ENCODE measurements at places on chromosomes 7 and 10.

DNA sequence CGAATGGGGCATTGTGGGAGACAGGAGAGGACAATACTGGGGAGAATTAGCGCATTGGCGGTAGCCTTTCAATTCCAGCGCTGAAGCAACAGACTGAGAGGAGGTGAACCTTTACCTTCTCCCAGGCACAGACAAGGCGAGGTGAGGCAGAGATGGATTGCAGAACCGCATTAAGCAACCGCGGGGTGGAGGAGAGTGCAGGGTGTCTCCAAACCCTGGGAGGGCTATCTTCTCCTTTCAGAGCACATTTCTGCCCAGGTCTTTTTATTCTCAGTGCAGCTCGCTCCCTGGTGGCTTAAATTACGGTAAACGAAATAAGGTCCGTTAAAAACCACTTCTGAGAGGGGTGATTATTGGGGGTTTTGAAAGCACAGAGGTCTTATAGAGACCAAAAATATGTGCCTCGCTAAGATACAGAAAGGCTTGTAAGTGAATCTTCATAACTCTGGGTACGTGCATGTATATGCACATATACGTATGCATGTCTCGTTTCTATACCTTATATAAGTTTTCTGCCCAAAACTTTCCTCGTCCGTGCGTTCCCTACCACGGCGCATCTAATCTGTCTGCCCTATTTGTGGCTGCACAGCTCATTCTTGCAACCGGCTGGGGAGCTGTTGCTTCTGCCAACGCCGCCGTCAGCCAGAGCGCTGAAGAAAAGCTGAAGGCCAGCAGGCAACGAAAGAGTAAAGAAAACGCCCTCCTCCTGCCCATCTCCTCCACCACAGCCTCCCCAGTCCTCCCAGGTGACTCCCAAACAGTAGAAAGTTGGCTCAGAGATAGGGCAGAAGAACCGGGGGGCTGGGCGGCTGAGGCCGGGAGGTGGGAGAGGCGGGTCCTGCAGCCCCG is 895 bp upstream of the ZNF804B start:
- peak; percentile 46 for DNase-seq

GRCh38 chr10:131830446-131831130 is 70.2 kb upstream of the PPP2R2D start:
- DNase-seq, result no peak

DNA sequence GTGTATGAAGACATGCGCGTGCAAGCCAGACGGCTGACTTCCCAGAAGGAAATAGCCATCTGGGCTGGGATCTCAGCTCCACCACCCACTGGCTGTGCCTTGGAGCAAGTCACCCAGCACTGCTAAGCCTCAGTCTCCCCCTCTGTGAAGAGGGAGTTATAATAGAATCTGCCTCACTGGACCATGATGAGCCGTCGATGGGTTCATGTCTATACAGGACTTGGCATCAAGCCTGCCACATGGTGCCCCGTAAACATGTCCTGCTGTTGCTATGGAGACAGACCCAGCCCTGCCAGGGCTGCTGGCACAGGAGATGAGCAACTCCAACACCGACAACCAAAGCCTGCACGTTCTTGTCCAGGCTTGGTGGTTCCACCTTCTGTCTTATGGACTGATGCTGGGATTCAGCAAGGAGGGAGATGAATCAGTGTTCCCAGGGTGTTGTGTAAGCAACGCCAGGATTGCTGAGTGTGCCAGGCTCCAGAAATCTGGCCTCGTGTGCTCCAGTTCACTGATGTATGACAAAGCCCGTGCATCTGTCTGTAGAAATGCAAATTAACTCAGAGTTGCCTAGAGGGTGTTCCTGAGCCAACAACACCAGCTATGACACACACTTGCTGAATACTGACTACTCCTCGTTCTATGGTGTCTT is 5.6 kb downstream of the GPR15LG start:
- no peak for DNase-seq

DNA sequence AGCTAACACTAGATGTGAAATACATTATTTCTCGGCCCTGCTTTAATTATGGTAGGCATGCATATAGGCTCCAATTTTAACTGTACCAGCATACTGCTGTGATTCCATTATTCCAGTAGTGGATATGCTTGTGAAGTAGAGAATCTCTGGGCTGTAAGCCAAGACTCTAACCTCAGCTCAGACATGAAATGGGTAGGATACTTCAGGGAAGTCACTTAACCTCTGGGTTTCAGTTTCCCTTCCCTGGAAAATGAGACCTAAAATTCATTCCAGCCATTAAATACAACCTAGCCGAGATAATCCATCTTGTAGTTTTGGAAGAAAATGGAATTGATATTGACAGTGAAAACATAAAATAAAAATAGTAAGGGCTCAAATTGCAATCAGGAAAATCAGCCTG is 59.6 kb upstream of the TRIL start:
- no peak for DNase-seq

DNA sequence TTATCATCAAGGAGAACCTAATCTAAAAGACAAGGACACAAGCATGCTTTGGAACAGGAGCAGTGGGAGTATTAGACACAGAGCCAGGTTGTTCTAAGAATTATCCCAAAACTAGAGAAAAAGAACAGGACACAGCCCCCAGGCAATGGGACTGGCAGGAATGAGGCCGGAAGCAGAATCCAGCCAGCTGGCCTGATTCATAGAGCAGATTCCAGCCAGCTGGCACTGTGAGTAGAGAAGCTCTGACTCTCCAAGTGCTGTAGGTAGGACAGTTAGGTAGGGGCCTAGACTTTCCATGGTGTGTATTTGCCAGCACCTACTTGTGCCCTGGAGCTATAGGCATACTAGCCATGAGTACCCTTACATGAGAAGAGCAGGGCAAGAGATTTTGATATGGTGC is 13.3 kb upstream of the RAB18 start:
- no peak for DNase-seq

GRCh38 chr10:129932751-129933433 is 31.2 kb downstream of the EBF3 start:
- DNase-seq, result no peak

GRCh38 chr7:32066441-32066840 is 3.8 kb downstream of the PDE1C start:
- DNase-seq, result no peak

GRCh38 chr7:70143075-70144044 is 545.1 kb downstream of the AUTS2 start:
- DNase-seq, result peak; percentile 21

- DNase-seq, result no peak
These were observed 33.4 kb downstream of the PDGFA start for GRCh38 chr7:486216-486743.

DNA sequence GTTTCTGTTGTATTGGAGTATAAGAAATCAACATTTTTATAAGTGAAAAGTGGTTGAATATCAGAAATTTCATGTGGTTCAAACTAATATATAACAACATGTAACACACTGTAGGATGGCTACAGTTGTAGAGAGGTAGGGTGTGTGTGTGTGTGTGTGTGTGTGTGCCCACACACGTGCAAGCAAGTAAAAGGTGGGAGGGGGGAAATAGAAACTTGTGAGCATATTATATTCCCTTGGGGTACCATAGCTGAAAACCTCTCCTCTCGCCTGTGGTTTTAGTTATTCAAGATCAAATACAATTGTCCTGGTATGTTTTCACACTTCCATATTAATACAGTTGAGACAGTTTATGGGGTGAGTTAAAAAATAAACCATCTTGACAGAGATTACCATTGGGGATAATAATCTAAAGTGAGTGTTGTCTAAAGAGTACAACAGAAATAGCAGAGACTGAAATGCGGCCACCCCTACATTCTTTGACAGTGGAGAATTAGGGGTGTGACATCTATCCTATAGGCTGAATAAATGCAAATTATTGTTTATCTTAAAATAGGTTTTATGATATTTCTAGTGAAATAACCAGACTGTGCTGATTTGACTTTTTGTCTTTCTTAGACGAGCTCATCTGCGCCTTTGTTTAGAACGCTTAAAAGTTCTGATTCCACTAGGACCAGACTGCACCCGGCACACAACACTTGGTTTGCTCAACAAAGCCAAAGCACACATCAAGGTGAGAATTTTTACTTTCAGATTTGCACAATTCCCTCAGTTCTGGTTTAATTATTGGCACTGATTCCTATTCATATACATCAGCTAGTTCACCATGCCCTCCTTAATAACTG is 25.9 kb downstream of the SMNDC1 start:
- DNase-seq, result no peak

DNA sequence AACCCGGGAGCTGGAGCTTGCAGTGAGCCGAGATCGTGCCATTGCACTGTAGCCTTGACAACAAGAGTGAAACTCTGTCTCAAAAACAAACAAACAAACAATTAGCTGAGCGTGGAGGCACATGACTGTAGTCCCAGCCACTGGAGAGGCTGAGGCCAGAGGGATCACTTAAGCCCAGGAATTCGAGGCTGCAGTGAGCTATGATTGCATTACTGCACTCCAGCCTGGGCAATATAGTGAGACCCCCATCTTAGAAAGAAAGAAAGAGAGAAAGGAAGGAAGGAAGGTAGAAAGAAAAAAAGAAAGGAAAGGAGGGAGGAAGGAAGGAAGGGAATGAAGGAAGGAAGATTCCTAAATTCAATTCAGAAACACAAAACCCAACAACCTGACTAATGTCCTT is 141.3 kb upstream of the TNRC18 start:
- DNase-seq, result no peak

GRCh38 chr7:69426705-69427104 is 171.6 kb upstream of the AUTS2 start:
- DNase-seq, result no peak

- DNase-seq, result no peak
These were observed 1120.6 kb downstream of the SORCS1 start for GRCh38 chr10:106043863-106044262.

- DNase-seq, result no peak
These were observed 266.5 kb upstream of the HGF start for GRCh38 chr7:82036146-82036886.

DNA sequence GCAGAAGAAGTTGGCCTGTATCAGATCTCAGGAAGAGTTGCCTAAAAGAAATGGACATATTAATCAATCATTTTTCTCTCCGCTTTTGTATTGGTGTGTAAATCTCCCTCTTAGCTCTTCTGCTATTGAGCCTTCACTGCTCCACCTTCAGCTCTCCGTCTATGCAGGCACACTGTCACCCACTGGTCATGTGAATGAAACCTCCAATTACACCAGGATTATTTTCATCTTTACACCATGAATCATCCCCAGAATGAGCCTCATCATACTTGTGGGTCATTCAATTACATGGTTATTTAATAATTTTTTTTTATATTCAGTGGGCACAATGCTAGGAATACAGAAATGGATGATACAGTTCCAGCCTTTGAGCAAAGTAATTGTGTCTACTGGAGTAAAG is 92.6 kb downstream of the LRRC4 start:
- DNase-seq, result no peak

GRCh38 chr7:130491841-130492522 is at the start of gene MEST:
Gene MEST, plus strand, starts transcription at chr7:130492085. Its CDS starts 229 bp downstream, at chr7:130492314.
- DNase-seq, result no peak

DNA sequence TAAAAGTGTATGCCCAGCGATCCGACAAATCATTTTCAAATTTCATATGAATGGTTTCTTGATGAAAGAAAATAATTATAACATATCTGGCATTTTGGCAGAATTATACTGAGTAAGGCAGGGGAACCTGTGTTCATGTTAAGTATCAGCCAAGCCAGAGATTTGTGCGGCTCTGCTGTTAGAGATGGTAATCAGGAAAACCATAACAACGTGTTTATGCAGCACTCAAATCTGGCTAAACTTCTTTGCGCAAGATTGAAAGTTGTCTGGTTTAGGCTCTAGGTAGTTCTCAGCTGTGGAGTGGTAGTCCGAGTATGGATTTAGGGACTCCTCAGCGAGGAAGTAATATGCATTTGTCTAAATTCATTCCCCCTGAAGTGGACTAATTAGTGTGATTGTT is 8.9 kb upstream of the CTBP2 start:
- DNase-seq, result no peak
